ENCODE measurements at places on chromosomes 6 and 20.

DNA sequence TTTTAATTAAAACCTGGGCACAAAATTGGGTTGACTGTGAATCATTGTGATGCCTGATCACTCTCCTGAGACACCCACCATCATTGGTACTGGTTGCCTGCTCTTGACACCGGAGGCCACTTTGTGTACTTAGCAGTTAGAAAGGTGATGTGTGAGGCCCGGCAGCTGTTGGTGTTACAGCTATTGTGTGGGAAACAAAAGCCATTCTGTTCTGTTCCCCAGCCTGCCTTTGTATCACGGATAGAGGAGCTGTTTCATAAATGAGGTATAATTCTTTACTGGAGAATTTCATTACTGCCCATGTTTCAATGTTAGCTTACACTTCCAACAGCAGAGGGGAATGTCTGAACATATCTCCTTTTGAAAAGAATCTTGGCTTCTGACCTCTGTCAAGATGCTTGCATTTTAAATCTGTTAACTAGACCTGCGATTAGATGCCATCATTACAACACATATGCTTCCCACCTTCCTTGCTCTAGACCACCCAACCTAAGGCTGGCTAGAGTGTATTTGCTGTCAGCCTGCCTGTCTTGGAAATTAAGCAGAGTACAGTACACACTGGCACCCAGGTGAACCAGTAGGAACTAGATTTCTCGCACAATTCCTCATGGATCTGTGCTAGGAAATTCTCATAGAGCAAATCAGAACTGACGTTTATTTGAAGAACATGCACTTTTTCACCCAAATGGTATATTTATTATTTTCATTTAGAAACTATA is 142.4 kb upstream of the INSM1 start:
- DNase-seq: no peak

GRCh38 chr6:122620902-122621301 is 10.7 kb downstream of the PKIB start:
- DNase-seq: no peak

GRCh38 chr6:3393836-3394202 is 63.0 kb downstream of the SLC22A23 start:
- no peak for DNase-seq

GRCh38 chr20:36155629-36155971 is 1.1 kb downstream of the EPB41L1 start:
- DNase-seq: no peak

DNA sequence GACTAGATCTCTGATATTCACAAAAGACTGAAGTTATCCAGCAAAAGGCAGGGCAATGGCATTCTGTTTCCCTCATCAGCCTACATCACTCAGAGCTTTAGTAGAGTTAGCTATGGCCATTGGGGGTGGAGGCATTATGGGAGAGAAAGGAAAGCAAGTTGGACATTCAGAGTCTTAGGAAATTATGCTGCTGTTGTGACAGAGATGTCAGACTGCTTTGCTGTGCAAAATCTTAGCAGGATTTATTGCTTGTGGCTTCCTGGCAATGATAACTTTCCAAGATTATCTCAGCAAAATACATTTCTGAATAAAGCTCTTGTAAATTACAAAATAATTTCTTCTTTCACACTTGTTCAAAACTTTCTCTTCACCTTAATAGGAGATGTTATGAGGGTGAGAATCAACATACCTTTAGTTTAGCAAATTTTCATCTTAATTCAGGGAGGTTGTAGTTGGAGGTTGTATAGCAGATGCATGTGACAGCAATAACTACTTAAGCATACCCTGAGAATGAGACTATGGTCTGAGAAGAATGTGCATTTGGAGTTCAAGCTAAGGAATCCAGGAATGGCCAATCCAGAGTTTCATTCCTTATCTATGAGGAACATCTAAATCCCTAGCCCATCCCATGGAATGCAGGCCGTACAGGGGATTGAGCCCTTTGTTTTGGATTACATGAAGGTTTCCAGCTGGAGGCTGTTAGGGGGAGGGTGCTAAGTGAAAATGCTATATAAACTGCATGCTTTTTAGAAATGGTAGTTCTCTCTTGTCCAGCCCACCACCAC is 179.8 kb downstream of the HAO1 start:
- DNase-seq: no peak

GRCh38 chr20:49420292-49420691 is 62.2 kb downstream of the KCNB1 start:
- DNase-seq: no peak

DNA sequence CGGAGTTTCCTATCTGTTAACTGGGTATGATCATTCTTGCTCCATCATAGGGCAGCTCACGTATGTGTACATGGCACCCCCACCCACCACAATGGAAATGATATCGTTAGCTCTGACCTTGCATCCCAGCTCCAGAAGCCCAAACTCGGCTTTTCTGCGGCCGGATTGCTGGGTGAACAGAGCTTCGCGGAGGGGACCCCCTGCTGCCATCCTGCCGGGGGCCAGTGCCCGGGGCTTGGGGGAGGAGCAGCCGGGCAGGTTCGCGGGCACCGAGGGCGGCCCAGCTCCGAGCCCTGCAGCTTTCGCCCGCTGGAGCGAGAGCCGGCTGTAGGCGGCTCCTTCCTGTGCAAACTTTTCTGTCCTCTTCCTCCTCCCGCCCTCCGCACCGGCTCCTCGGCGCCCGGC is 24.9 kb upstream of the FUCA2 start:
- DNase-seq: peak; percentile 36

- no peak for DNase-seq
These were observed 860.5 kb downstream of the DHX35 start for GRCh38 chr20:39822667-39823066.
